Renal cortex interstitium (tissue), 15 donors: ENCODE measurements at places on chromosomes 5 and 9.

DNA sequence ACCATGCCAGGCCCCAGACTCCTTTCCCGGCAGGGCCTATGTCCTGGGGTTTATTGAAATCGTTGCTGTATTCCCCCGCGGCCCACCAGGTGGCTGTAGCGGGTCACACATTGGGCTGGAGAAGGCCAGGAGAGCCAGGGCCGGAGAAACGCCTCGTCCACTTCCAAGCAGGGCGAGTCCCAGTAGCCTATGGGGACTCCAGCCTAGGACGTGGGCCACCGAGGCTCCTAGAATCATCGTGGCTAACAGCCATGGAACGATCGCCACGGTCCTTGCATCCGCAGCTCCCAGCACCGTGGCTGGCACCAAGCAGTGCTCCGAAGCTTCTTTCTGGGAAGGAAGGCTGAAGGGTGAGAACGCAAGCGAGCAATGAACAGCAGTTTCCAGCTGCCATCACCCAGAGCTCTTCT, 87.7 kb downstream of the ENTREP1 start:
- peak; percentile 49 for DNase-seq

GRCh38 chr5:40790947-40791593, 7.1 kb downstream of the PRKAA1 start:
- DNase-seq: no peak

- DNase-seq: no peak
Measured at GRCh38 chr5:138245717-138246116, 28.7 kb downstream of the GFRA3 start.

DNA sequence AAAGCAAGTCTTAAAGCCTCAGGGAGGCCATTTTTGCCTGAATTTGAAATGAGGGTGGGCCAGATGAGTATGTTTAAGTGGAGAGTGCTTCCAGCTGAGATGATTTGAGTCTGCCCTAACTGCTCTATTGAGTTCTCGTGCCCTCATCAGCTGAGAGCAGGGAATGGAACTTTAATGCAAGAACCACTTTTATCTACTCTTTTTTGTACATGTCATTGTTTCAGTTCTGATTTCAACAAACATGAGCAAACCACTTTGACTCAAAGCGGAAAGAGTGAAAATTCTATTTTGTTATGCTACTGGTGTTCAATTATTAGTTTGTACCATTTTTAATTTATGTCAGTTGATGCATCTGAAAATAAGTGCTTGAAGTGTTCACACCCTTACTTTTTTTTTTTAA, 35.8 kb downstream of the DCAF10 start:
- no peak for DNase-seq

DNA sequence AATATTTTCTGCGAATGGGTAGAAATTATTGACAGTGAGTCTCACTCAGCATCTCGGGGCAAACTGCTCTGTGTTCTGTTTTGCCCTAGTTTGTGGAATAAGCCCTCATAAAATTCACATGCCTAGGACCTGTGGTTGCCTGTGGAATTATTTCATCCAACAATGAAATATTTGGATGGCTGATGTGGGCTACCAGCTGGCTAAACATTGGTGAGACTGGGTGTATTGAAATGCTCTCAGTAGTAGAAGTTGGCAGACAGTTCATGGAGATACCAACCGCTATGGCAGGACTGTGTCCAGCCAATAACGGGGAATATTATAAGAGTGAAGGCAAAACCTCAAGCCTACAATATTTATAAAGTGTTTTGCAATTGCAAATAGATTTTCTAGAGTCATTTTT, 344.1 kb upstream of the RPS23 start:
- DNase-seq: no peak

DNA sequence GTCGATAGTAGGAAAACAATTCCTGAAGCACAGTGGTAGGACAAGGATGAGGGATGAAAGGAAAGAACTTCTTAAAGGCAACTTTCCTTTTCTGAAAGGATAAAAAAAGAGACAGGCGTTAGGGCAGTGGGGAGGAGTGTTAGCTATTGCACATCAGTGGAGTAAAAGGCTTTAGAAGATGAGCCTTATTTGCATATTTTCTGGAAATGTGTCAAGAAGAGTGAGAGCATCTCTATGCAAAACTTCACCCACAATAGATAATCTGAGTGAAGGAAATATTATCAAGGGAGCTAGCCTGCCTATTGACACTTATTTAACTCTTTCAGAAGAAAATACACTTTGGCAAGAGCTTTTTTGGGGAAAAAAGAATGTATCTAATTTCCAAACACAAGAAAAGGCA, 151.6 kb downstream of the MACIR start:
- no peak for DNase-seq

GRCh38 chr5:96043446-96043845, 81.8 kb upstream of the ELL2 start:
- DNase-seq: no peak

DNA sequence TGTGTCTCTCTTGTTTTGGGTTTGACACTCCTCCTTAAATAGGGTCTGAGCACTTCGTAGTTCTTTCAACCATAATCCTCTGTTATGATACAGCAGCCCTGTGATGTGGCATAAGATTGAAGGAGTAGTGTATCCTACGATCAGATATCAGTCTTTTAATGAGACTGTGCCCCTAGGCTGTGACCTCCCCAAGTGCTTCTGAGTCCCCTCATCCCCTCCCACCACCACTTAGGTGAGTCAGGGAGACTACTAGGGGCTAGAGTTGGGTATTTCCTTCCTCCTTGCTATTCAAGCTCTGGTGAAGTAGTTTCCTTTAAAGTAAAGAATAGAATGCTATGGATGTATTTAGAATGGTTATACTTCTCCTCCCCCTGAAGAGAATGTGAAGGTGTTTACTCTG, 637.2 kb upstream of the GRAMD2B start:
- no peak for DNase-seq

GRCh38 chr5:23139338-23140171, 286.4 kb upstream of the CDH12 start:
- no peak for DNase-seq

GRCh38 chr5:3400659-3401058, 195.0 kb upstream of the IRX1 start:
- no peak for DNase-seq

- no peak for DNase-seq
Measured at GRCh38 chr9:79632705-79633104, 60.9 kb downstream of the TLE4 start.

GRCh38 chr5:163658702-163659567, 153.5 kb downstream of the MAT2B start:
- no peak for DNase-seq

DNA sequence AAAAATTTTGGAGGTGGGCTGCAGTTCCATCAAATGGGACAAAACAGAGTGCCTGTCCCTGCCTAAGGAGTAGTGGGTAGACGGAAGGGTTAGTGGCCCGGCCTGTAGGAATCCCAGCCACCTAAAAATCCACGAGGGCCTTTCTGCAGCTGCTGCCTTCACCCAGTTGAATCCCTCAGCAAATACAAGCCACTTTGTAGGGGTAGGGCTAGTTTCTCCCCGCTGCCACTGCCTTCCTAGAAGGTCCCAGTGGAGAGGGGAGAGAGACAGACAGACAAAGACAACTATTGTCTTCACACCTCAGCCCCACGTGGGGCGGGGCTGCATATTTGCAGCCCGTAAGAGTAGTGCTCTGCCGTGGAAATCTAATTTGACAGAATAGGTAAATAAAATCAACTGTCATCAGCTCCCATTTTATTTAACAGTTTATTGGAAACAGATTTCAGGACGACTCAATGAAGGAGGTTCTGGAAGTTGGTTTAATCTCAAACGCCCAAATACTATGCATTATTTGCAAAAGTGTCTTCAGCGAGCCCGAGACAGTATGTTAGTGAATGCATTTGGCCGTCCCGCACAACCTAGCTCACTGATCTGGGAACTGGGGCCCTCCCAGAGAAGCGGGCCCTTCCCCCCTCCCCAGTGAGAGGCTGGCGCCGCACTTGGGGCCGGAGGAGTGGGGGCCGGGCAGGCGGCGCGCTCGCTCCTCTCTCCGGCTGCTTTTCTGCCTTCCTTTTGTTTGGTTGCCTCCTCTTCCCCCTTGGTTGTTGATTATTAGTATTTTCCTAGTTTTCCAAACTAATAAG, 67.6 kb upstream of the TBCA start:
- DNase-seq: no peak

DNA sequence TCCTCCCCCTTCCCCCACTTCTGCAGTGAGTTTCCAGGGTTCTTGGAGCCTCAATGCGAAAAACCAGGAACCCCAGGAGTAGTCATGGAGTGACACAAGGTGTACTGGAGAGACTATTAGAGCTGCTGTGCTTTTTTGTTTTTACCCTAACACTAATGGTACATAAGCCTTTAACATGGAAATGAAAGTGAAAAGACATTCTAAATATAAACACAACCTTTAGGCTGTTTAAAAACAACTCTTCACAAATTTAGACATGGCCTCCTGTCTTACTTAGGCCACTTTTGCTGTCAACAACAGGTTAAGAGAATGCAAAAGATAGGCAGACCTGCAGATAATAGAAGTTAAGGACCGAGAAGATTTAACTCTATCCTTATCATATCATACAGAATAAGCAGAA, 232.2 kb downstream of the DENND1A start:
- no peak for DNase-seq

DNA sequence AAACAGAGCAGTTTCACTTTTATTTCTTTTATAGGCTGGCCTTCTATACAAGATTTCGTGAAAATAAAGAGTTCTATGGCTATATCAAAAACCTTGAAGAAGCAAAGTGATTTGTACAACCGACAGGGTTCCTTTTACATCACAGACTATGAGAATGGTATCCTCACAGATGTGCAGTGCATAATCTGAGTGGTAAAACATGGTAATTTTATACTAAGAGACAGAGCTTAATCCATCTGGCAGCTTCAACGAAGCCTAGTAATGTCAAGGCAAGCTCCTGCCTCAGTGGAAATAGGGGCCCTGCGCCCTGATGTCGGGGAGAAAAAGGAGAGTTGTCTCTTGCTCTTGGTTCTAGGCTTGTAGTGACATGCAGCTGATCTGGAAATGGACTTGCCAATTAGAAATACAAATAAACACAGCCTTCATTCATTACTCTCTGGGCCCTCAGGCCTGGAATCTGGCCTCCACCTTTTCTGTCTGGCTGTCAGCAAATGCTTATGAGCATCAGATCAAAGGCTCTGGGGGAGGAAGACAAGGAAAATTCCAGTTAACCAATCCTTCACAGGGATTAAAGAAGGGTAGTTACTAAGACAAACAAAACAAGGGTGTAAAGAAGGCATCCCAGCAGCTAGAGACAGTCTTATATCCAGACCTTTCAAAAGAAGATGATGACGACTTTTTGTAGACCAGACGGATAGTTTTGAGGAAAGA, 33.6 kb upstream of the TRIM32 start:
- no peak for DNase-seq

DNA sequence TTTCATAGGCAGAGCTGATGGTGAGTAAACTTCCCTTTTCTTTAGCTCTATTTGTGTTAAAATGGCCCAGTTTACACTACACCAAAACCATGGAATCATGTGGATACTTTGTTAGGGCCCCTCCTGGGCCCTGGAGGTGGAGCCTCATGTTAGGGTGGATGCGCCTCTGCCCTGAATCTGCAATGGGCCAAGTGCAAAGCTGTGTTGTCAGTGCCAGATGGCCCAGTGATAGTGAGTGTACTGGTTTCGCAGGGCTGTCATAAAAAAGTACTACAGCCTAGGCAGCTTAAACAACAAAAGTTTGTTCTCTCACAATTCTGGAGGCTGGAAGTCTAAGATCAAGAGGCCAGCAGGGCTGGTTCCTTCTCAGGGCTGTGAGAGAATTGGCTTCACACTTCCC, 64.8 kb downstream of the HSPA4 start:
- no peak for DNase-seq

GRCh38 chr5:90865180-90865579, 306.6 kb downstream of the ADGRV1 start:
- DNase-seq: no peak

GRCh38 chr5:120605325-120606079, 141.4 kb downstream of the PRR16 start:
- DNase-seq: no peak

- DNase-seq: no peak
Measured at GRCh38 chr9:124046189-124046588, 34.6 kb downstream of the LHX2 start.

- peak; percentile 49 for DNase-seq
Measured at GRCh38 chr9:89786655-89787054, 181.8 kb downstream of the GADD45G start.

GRCh38 chr9:94916956-94917355, 190.5 kb downstream of the AOPEP start:
- DNase-seq: no peak

- no peak for DNase-seq
Measured at GRCh38 chr5:61999371-61999770, 306.6 kb upstream of the KIF2A start.
